ENCODE measurements at places on chromosomes 11 and 22.

- DNase-seq = no peak
Observed at GRCh38 chr11:132185726-132186592, 815.5 kb downstream of the NTM start.

- peak; percentile 82 for DNase-seq
Observed at GRCh38 chr22:22357024-22357883, 112.7 kb downstream of the VPREB1 start.

DNA sequence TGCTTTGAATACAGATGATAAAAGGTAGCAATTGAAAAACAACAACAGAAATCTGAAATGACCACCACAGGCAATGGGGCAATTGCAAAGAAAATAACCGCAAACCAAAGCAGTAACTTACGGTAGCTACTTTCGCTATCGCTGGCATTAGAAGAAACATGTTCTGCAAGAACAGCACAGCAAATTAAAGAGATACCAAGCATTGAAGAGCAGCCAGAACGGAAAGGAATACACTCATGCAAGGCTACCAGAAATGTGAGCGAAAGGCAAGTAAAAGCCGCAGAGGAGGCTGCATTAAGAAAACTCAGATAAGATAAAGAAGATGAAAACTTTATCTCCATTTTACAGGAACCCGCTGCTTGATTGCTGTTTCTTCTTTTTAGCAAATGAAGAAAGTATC is 194.1 kb upstream of the CCDC90B start:
- DNase-seq = no peak

DNA sequence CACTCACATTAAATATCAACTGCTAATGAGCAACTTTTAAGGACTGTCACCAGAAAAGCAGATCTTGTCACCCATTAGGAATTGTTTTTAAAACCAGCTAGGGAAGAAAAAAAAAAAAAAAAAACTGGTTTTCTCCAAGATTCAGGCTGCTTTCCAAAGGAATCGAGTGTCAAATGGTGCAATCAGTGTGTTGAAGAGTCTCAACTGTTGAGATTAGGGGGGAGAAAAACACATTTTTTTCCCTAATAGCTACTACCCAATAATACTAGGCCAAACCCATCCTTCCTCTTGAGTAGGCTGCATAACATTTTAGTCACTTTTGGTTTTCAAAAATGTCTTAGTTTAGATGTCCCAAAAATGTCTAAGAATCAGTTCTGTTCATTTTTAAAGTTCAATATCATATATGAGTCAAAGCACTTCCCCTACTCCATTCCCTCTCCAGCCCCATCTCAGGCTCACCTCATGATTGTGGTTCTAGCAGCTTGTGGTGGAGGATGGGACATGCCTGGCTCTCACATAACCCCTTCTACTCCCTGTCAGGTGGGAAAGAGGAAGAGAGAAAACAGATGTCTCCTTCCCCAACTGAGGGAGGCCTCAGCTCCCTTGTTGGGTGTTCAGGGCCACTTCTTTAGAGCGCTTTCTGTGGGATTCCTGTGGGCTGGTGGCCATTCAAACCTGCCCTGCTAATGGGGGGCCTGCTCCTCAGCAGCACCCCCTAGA is 193.6 kb downstream of the CWF19L2 start:
- no peak for DNase-seq

- DNase-seq = no peak
Observed at GRCh38 chr11:46521961-46522681, 71.7 kb downstream of the AMBRA1 start.

DNA sequence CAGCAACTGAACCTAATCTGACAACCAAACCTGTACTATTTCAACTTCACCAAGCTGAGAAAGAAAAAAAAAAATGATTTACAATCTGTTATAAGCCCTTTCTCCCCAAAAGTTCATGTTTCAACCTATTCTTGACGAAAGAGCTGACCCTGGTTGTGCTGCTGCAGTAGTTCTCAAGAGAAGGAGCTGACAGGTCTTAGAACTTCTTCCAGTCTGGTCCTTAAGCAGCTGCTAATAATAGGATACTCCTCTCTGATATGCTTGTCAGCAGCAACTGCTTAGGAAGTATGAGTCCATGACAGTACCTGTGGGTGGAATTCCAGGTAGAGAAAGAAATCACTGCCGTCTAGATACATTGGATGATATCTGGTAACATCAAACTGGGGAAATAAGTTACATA is 735.1 kb upstream of the CCDC90B start:
- no peak for DNase-seq

DNA sequence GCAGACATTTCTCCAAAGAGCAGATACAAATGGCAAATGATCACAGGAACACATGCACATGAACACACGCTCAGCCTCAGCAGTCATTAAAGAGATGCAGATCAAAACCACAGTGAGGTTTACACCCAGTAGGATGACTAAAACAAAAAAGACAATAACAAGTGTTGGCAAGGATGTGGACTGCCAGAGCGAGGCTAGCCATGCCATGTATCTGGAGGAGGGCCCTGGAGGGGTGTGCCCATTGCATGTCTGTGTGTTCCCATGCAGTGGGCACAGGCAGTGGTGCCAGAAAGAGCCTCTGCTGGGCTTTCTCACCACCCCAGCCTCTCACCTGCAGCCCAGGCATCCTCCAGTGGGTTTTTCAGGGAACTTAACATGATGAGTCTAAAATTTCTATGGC is 54.2 kb upstream of the KCNQ1OT1 start:
- DNase-seq = peak; percentile 35

DNA sequence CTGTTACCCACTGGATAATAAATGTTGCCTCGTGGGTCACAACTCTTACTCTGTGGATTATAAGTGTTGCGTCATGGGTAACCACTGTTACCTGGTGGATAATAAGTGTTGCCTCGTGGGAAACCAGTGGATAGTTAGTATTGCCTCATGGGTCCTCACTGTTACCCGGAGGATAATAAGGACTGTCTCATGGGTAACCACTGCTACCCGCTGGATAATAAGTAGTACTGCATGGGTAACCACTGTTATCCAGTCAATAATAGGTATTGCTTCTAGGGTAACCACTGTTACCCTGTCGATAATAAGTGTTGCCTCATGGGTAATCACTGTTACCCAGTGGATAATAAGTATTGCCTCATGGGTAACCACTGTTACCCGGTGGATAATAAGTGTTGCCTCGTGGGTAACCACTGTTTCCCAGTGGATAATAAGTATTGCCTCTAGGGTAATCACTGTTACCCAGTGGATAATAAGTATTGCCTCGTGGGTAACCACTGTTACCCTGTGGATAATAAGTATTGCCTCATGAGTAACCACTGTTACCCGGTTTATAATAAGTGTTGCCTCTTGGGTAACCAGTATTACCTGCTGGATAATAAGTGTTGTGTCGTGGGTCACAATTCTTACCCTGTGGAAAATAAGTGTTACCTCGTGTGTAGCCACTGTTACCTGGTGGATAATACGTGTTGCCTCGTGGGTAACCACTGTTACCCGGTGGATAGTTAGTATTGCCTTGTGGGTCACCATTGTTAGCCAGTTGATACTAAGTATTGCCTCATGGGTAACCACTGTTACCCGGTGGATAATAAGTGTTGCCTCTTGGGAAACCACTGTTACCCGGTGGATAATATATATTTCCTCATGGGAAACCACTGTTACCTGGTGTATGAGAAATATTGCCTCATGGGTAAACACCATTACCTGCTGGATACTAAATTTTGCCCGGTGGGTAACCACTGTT is 15.7 kb upstream of the NXPE4 start:
- no peak for DNase-seq

GRCh38 chr11:35432464-35432863 is 13.1 kb upstream of the SLC1A2 start:
- no peak for DNase-seq

DNA sequence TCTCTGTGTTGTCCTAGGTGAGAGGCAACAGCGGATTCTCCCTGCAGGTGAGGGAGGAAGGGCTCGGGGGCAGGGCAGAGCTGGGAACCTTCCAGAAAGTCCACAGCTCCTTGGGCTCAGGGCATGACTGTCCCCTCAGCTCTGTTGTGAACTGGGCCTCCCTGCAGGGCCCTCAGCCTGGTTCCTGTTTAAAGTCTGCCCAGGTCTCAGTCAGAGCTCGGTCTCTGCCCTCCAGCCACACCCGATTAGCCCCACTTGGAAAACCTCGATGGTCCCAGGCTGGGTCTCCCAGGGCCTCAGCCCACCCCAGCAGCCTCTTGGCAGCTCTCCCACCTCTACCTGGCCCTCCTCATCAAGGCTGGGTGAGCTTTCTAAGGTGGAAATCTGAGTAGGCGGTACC is 65.3 kb upstream of the SLC22A12 start:
- no peak for DNase-seq

DNA sequence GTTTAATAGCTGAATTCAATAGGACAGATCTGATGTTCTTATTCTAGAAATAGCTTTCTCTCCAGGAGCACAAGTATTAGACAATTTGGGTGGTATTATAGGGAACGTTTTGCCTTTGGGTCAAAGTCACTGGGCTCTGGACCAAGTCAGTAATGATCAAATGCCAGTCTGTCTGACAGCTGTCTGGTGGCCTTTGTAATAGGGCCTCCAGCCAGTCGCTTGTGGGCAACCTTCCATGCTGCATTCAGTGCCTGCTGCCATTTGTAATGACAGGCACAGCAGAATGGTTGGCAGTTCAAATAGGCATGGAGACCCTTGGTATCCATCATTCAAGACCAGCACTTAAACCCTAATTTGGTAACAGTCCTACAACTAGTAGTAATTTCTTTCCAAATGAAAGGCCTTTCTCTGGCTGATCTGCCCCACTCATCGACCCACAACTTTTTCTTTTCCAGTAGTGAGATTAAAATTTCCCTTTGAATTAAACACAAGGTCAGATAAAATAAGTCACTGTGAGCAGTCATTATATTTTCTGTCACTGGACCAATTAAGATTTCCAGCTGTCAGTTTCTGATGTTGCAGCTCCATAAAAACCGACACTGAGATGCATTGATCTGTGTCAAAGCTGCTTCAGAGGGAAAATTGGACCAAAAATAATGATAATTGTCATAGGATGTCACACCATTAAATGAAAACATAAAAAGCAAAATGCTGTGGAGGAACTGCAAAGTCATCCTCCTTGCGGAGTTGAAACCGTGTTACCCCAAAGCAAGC is 1038.1 kb downstream of the LRRC4C start:
- DNase-seq = no peak

- no peak for DNase-seq
Observed at GRCh38 chr11:46117842-46118241, 3.4 kb downstream of the PHF21A start.

GRCh38 chr22:37301144-37301830 is 19.0 kb downstream of the CYTH4 start:
- DNase-seq = no peak

- DNase-seq = no peak
Observed at GRCh38 chr11:128021349-128022006, 565.9 kb downstream of the ETS1 start.

- no peak for DNase-seq
Observed at GRCh38 chr11:10459029-10459970, 4.2 kb downstream of the AMPD3 start.

DNA sequence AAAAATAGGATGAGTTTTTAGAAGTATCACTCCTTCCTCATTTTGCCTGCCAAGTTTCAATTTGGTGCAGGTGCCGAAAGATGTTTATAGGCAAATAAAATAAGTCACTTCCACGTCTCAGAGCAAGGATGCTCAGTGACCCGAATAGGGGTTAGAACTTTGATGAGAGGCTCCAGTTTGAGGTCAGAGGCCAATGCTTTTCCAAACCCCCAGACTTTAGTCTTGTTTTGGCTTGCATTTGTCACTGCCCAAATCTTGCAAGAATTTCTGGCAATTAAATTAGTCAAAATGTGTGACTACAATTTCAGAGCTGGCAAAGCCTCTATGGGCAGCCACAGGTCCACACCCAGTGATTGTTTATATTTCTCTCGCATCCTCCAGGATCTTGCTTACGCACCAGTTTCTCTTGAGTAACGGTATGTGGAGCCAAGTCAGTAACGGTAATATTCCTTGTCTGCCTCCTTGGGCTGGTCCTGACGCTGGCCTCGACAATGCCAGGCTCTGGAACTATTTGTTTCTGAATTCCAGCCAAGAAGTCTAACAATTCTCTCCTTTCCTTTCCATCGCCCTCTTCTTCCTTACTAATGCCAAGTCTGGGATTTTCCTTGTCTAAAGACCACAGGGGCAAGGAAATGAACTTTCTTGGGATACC is 9.9 kb upstream of the NUP160 start:
- DNase-seq = no peak

DNA sequence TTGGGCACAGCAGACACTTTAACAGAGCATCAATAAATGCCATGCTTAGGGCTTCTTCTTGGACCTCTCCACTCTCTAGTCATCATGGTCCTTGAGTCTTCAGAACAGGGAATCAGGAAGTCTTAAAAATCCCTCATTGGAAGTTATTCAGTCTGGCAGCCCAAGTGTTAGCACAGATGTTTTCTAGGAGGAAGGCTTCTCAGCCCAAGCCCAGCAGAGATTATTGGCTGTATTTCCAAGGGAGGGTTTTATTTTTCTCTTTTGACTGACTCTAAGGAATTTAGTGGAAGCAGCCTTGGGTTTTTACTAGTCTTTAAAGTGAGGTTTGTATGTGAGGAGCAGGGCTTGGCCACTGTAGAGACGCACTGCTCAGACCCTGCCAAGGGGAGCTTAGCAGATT is 41.9 kb downstream of the CEP164 start:
- DNase-seq = no peak

- no peak for DNase-seq
Observed at GRCh38 chr11:12810568-12810894, 136.3 kb downstream of the TEAD1 start.

- no peak for DNase-seq
Observed at GRCh38 chr11:8068605-8069221, 12.3 kb upstream of the TUB start.

- DNase-seq = no peak
Observed at GRCh38 chr11:119537306-119538253, 114.6 kb upstream of the THY1 start.

DNA sequence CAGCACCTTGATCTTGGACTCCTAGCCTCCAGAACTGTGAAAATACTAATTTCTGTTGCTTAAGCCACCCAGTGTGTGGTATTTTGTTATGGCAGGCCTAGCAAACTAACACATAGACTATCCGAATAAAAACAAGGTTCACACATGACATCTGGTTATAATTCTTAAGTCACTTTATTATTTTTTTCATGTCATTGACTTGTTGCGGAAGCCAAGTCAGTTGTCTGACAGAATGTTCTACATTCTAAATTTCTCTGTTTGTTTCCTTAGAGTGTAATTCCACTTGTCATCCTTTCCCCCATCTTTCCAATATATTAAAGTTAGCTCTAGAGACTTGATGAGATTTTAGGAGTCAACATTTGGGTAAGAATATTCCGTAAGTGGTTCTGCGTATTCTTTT is 40.6 kb downstream of the RAB30 start:
- no peak for DNase-seq

GRCh38 chr22:38570779-38571364 is 889 bp upstream of the DMC1 start:
- no peak for DNase-seq

- DNase-seq = no peak
Observed at GRCh38 chr11:76348348-76348747, 32.6 kb downstream of the THAP12 start.

- no peak for DNase-seq
Observed at GRCh38 chr11:69609351-69609750, 31.6 kb upstream of the CCND1 start.

GRCh38 chr22:33000342-33001280 is 57.6 kb downstream of the SYN3 start:
- peak; percentile 78 for DNase-seq
